EH (cell line): ENCODE measurements at places on chromosomes 3 and 15.

GRCh38 chr3:134327594-134327975 is 46.7 kb downstream of the AMOTL2 start:
- peak; percentile 93 for DNase-seq

DNA sequence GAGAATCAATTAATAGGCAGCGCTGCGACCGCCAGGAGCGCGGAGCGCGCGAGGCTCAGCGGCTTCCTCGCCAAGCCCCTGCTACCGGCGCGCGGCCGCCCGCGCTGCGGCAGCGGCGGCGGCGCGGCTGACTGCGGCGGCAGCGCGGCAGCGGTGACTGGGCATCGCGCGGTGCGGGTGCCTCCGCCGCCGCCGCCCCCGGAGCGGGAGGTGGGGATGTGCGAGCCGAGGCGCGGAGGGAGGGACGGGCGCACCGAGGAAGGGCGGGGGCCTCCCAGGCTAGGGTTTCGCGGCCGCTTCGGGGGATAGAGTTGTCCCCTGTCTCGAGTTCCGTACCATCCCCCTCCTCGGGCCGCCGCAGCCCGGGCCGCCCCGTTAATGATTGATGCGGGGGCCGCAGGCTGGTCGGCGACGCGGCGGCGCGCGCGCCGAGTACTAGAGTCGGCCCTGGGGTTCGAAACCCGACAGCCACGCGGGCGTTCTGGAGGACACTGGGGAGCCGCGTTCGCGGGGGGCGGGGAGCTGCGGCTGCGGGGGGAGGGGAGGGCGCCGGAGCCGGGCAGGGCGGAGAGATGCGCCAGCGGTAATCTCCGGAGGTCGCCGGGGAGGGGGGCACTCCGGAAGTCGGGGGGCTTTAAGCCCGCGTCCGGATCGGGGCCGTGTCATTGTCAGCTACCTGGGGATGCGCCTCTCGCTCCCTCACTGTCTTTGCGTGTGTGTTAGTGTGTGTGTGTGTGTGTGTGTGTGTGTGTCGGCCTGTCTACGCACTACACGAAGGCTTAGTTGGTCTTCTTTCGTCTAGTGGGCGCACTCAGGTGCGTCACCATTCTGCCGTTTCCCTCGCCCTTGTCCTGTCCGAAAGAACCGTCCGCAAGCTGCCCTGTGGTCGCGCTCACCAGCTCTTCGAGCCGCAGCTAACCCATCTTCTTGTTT is at the start of gene PAQR9:
PAQR9 (minus strand) TSS at position 159 of the 933 bp plus-strand sequence. CDS start 338 bp downstream, outside the sequence.
- peak; percentile 17 for DNase-seq

GRCh38 chr15:101641894-101642293 is 10.3 kb downstream of the TM2D3 start:
- peak; percentile 42 for DNase-seq

- DNase-seq: no peak
These were observed 533.2 kb upstream of the GBE1 start for GRCh38 chr3:82294609-82295008.
